ENCODE measurements at places on chromosomes 1 and 21.

DNA sequence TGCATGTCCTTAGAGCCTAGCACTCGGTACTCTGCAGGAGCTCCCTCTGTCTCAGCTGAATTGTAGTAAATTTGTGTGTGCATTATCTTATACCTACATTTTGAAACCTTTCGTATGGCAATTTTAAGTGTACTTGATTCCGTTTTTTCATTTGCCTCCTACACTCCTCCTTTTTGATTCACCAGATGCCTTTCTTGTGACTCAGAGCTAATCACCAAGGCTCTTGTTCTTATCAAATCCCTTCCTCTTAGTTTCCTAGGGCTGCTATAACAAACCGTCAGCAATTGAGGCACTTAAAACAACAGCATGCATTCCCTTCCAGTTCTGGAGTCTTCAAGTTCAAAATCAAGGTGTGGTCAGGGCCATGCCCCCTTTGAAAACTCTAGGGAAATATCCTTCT lies 261.0 kb downstream of the ASTN1 start:
- DNase-seq: no peak
- no peaks in the 10 kb centered on the region for H3K4me1 ChIP-seq
- H3K36me3 ChIP-seq: no peaks in the 10 kb centered on the region
- H3K4me3 ChIP-seq: no peak overlapping the region
- no peak overlapping the region for H3K27ac ChIP-seq
- H3K27me3 ChIP-seq: no peaks in the 10 kb centered on the region

GRCh38 chr1:226181996-226182714 lies 4.4 kb downstream of the ACBD3 start:
- DNase-seq: no peak
- no peak overlapping the region for H3K4me3 ChIP-seq
- H3K36me3 ChIP-seq: peaks cover 62% of the 10 kb centered on the region
- H3K4me1 ChIP-seq: peaks cover 35% of the 10 kb centered on the region
- no peaks in the 10 kb centered on the region for H3K27me3 ChIP-seq

DNA sequence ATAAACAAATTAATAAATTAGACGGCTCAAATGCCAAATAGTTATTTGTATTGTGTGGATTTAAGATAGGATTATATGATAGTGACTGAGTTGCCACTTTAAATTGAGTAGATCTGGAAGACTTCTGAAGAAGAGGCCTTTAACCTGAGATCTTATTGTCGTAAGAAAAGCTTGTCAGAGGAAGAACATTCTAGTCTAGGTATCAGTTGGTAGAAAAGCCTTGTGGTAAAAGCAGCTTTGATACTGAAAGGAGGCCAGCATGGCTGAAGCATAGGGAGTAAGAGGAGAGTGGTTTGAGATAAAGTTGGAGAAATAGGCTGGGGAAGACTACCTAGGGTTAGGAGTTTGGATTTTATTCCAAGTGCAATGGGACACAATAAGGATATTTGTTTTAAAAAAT lies 29.1 kb downstream of the SLC30A7 start:
- no peaks in the 10 kb centered on the region for H3K27me3 ChIP-seq
- H3K27ac ChIP-seq: peak overlapping the region; percentile 3
- H3K36me3 ChIP-seq: peaks cover 37% of the 10 kb centered on the region

DNA sequence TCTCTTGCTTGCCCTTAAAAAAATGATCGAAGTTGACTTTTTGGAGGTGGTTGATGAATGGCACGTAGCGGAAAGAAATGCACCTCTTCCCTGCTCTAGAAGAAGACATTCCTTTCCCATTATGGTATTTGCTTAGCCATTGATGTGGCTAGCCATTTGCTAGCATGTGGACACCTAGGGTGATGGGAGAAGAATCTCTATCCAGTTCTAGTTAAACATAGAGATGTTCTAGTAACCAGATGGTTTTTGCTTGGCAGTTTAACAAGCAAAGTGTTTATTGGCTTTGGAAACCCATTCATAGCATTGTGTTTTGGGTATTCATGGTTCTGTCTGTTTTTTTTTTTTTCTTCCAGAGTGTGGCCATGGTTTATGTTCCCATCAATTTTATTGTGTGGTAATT lies 78.9 kb downstream of the KCNJ6 start:
- H3K4me1 ChIP-seq: no peaks in the 10 kb centered on the region
- H3K4me3 ChIP-seq: no peak overlapping the region
- no peak for DNase-seq
- H3K27me3 ChIP-seq: no peaks in the 10 kb centered on the region
- H3K27ac ChIP-seq: no peak overlapping the region

- H3K4me3 ChIP-seq: peak overlapping the region; percentile 60
- H3K4me1 ChIP-seq: peaks cover 49% of the 10 kb centered on the region
- H3K36me3 ChIP-seq: peaks cover 63% of the 10 kb centered on the region
- peak overlapping the region; percentile 94 for H3K27ac ChIP-seq
- H3K27me3 ChIP-seq: no peaks in the 10 kb centered on the region
These were observed 22.2 kb downstream of the MKNK1 start for GRCh38 chr1:46581681-46582455.

- no peaks in the 10 kb centered on the region for H3K36me3 ChIP-seq
- DNase-seq: no peak
- H3K27ac ChIP-seq: no peak overlapping the region
- peaks cover 10% of the 10 kb centered on the region for H3K4me1 ChIP-seq
These were observed 102.2 kb downstream of the TSEN15 start for GRCh38 chr1:184153731-184154130.

GRCh38 chr1:189336115-189337100 lies 1141.3 kb downstream of the BRINP3 start:
- no peak for DNase-seq
- H3K4me3 ChIP-seq: no peak overlapping the region
- H3K27ac ChIP-seq: no peak overlapping the region
- no peaks in the 10 kb centered on the region for H3K36me3 ChIP-seq
- no peaks in the 10 kb centered on the region for H3K4me1 ChIP-seq

DNA sequence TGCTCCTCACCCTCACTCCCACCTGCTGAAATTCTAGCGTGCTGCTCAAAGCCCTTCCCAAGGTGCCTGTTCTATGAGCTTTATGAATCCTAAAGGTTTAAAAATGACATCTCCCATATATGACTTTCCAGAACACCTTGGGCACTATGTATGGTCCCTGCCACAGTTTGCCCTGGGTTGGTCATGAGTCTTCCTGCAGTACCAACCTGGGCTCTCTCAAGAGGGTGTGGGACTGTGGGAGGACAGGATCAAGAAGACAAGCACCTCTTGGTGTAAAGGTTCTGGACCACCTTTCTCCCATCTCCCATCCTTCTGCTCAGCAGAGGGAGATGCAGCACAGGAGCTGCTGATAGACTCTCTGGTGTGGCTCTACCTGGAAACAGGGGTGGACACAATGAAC lies 134.1 kb downstream of the FCRL5 start:
- H3K4me3 ChIP-seq: no peak overlapping the region
- no peak for DNase-seq
- no peaks in the 10 kb centered on the region for H3K27me3 ChIP-seq
- no peak overlapping the region for H3K27ac ChIP-seq
- H3K4me1 ChIP-seq: no peaks in the 10 kb centered on the region

DNA sequence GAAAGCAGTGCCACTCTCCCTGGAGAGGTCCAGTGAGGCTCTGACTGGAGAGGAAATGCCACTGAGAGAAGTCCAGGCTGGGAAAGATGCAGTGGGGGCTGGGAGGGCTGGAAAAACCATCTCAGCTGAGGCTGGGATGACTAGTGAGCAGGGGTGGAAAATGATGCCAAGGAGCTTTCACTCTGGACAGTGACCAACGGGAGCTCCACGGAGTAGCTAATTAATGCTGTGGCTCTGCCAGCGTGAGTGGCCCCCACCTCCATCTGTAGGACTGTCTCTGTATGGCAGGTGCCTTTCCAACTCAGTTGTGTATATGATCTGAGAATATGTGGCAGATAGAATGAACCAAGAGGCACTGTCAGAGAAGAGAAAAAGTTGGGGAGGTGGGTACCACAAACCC lies 86.7 kb downstream of the DDX20 start:
- no peaks in the 10 kb centered on the region for H3K36me3 ChIP-seq
- DNase-seq: no peak
- H3K4me3 ChIP-seq: no peak overlapping the region
- no peak overlapping the region for H3K27ac ChIP-seq

- H3K27me3 ChIP-seq: peaks cover 3% of the 10 kb centered on the region
- H3K4me1 ChIP-seq: no peaks in the 10 kb centered on the region
- no peak overlapping the region for H3K27ac ChIP-seq
These were observed 82.8 kb upstream of the BEND5 start for GRCh38 chr1:48859456-48859855.

DNA sequence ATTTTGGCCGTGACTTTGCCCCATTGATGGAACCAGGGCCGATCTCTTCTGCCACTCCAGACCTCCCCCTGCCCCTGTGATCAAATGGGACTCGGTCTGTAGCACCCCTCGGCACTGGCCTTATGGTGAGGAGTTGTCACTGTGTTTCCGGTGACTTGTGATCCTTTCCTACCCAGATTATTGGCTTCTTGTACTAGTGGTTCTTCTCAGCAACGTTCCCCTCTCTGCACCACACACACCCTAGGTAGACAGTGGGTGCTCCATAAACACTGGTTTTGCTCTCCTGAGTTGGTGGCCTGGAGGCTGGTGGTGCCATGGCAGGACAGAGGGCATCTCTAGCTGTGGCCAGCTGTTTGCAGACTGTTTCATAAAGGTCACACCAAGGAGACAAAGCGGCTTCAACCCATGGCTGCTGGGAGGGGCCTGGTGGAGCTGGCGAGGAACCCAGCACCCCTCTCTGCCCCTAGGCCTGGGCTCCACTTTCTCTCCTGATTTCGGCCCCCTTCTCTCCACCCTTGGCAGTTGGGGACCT lies 50.7 kb downstream of the DHRS3 start:
- H3K4me1 ChIP-seq: no peaks in the 10 kb centered on the region
- H3K27me3 ChIP-seq: no peaks in the 10 kb centered on the region
- no peak overlapping the region for H3K4me3 ChIP-seq

- H3K27ac ChIP-seq: peak overlapping the region; percentile 97
- H3K36me3 ChIP-seq: peaks cover 51% of the 10 kb centered on the region
- no peak for DNase-seq
- peaks cover 46% of the 10 kb centered on the region for H3K4me1 ChIP-seq
- peak overlapping the region; percentile 97 for H3K4me3 ChIP-seq
- H3K27me3 ChIP-seq: no peaks in the 10 kb centered on the region
These were observed 945 bp downstream of the SRSF4 start for GRCh38 chr1:29180497-29181412.

GRCh38 chr1:201171063-201172036 lies 17.1 kb upstream of the TMEM9 start:
- H3K4me1 ChIP-seq: peaks cover 11% of the 10 kb centered on the region
- no peaks in the 10 kb centered on the region for H3K36me3 ChIP-seq
- peak overlapping the region; percentile 73 for H3K4me3 ChIP-seq
- H3K27ac ChIP-seq: peak overlapping the region; percentile 63
- peaks cover 26% of the 10 kb centered on the region for H3K27me3 ChIP-seq

GRCh38 chr21:36699546-36700294 lies 805 bp downstream of the SIM2 start:
- peaks cover 6% of the 10 kb centered on the region for H3K4me1 ChIP-seq
- DNase-seq: no peak
- H3K4me3 ChIP-seq: no peak overlapping the region
- H3K27ac ChIP-seq: peak overlapping the region; percentile 12
- peaks cover 69% of the 10 kb centered on the region for H3K27me3 ChIP-seq

- H3K4me1 ChIP-seq: no peaks in the 10 kb centered on the region
- no peaks in the 10 kb centered on the region for H3K36me3 ChIP-seq
- no peak overlapping the region for H3K27ac ChIP-seq
- H3K4me3 ChIP-seq: no peak overlapping the region
- DNase-seq: no peak
- H3K27me3 ChIP-seq: peaks cover 43% of the 10 kb centered on the region
These were observed 11.0 kb downstream of the DNM3 start for GRCh38 chr1:171852272-171852671.

DNA sequence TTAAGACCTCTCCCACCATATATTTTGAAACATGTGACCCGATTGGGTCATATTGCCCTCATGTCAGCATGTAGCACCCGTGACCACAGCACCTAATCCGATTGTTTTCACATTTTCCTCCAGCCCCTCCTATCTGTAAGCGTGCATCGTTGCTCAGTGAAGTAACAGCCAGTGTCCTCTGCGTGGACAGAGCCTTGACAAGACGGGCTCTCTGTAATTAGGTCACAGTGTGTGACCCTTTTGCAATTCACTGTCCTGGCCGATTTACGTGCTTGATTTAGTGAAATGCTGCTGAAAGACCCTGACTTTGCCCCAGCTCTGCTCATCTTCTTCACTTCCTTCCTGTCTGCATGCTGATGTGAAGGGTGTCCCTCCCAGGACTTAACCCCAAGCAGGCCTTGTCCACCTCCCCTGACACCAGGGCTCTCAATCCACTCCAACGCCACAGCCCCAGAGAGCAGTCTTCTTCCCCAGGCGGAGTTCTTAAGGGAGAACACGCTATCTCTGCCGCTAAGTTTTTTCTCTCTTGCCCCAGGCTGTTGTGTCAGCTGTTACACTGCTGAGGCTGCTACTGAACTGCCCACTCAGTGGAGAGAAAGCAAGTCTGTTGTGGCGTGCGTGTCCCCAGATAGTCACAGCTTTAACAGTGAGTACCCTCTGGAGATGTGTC lies 19.4 kb downstream of the URB2 start:
- no peak for DNase-seq
- H3K4me3 ChIP-seq: no peak overlapping the region
- H3K36me3 ChIP-seq: peaks cover 69% of the 10 kb centered on the region
- H3K27ac ChIP-seq: no peak overlapping the region
- H3K27me3 ChIP-seq: no peaks in the 10 kb centered on the region

DNA sequence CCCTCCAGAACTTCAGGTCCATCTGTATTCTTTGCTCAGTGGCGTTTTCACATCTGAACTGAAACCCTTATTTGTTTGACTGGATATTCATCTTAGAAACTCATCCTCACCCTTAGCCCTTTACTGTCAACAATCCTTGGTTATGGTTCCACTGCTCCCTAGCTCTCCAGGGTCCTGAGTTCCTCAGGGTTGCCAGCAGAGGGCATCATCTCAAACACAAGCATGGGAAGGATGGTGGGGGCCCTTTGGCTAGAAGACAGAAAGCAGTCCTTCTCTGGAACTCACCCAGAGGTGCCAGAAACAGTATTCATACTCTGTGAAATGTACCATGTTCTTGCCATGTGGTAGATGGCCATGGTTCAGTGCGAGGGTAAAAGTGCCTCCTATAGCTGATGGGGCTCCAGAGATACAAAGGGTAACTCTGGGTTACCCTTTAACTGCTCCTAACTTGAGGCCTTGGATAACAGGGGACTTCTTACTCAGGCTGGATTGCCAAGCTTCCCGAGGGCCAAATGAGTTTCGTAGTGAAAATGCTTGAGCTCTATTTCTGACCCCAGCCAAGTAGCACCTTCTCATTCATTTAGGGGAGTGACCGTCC lies 11.3 kb downstream of the NCSTN start:
- no peaks in the 10 kb centered on the region for H3K27me3 ChIP-seq
- H3K4me1 ChIP-seq: peaks cover 3% of the 10 kb centered on the region
- no peak for DNase-seq
- no peak overlapping the region for H3K27ac ChIP-seq

GRCh38 chr1:9211291-9211811 lies 23.2 kb upstream of the H6PD start:
- no peak for DNase-seq
- H3K27me3 ChIP-seq: peaks cover 19% of the 10 kb centered on the region
- no peaks in the 10 kb centered on the region for H3K36me3 ChIP-seq
- no peak overlapping the region for H3K27ac ChIP-seq
- H3K4me1 ChIP-seq: peaks cover 16% of the 10 kb centered on the region

- H3K27me3 ChIP-seq: no peaks in the 10 kb centered on the region
- H3K27ac ChIP-seq: peak overlapping the region; percentile 85
- no peak overlapping the region for H3K4me3 ChIP-seq
- H3K4me1 ChIP-seq: peaks cover 34% of the 10 kb centered on the region
- DNase-seq: peak; percentile 50
These were observed 51.7 kb downstream of the SLC16A1 start for GRCh38 chr1:112904071-112904830.
